ENCODE measurements at places on chromosomes 12 and 14.

DNA sequence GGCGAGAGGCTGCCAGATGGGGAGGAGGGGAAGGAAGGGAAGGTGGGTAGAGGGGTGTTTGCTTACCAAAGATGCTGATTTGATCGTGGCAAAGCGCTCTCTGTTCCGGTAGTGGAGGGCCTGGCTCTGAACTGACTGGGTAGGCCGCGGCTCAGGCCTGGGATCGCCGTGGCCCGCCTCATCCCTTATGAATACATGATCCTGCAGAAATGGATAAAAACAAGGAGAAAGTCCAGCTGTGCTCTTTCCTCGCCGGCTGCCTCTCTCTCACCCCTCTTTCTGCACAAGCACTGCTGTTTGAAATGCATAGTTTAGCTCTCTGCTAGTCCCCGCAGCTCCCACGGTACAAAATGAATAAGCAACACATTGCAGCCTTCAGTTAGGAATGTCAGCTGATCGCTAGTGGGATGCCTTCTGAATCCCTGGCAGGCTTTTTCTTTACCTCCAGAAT lies 53.8 kb downstream of the PEBP1 start:
- peak; percentile 66 for DNase-seq

- DNase-seq: no peak
Observed at GRCh38 chr12:119338593-119339363, 4.2 kb downstream of the CCDC60 start.

DNA sequence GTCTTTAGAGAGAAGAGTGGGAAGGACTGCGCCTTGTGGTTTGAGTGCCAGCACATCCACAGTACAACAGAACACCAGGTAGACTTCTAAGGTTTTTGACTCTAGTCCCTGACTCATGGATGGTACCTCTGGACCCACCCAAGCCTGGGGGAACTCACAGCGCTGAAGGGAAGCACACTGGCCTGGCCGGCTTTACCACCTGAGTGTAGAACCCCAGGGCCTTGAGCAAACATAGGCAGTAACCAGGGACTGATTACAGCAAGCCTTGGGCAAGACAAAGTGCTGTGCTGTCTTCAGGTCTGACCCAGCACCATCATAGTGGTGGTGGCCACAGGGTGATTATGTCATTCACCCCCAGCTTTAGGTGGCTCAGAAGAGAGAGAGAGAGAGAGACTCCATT lies 17.2 kb downstream of the EML5 start:
- no peak for DNase-seq

DNA sequence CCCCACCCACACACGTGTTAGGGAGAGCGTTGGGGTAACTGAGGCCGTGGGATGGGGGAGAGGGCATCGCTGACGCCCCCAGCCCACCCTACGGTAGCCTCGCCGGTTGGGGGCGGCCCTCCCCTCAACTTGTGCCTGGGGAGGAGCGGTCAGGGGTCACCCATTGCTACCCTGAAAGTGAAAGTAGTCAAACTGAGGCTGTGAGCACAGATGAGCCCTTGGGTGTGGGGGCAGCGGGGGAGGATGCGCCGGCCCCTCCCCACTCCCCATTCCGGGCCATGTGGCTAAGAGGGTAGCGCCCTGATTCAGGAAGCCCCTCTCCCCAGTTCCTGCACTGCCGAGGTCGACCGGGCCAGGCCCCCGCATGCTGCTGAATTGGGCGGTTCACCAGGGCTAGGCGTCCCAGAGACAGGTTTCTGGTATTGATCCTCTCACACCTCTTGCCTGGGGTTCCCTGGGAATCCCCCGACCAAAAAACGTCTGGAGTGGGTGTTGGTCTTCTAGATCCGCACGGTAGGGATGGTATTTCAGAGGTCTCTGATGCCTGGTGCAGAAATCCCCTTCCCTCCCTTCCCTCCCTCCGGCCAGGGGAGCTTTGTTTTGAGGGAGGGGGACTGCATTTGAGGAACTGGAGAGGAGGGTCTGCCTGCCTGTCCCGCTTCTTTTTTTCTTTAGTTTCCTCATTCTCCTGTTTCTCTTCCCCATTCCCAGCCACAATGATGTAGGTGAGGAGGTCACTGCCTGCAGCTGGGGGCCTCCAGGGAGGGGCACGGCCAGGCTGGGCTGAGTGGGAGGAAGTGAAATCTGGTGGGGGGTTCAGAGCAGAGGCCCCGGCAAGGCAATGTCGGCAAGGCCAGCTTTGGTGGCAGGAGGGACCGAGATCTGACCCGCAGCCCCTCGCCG lies 1.0 kb downstream of the SH2B3 start:
- DNase-seq: no peak

GRCh38 chr12:132719141-132719953 lies 8.7 kb downstream of the PGAM5 start:
- no peak for DNase-seq

DNA sequence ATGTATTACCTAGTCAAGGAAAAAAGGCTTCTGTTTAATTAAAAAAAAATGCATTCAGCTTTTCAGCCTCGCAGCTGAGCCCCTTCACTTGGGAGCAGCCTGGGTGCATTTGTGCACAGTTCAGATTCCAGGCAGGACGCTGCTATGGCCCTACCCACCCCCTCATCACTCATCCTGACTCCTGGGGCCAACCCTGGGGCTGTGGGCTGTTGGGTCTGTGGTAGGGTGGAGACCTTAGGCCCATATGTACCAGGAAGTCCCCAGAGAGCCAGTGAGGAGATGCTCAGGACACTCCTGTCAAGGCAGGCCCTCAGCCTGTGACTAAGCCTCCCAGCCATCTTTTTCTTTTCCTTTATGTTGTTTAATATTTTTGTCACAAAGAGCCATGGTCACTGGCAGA lies 9.3 kb upstream of the CDCA4 start:
- no peak for DNase-seq

- DNase-seq: no peak
Observed at GRCh38 chr12:94755598-94755997, 105.2 kb upstream of the TMCC3 start.

- peak; percentile 100 for DNase-seq
Observed at GRCh38 chr14:73058224-73058921, at the start of gene RBM25. Gene RBM25 (plus strand): TSS chr14:73058534. CDS start chr14:73071642, 13,108 bp downstream.

GRCh38 chr12:15488481-15488880 lies 166.2 kb downstream of the PTPRO start:
- no peak for DNase-seq

DNA sequence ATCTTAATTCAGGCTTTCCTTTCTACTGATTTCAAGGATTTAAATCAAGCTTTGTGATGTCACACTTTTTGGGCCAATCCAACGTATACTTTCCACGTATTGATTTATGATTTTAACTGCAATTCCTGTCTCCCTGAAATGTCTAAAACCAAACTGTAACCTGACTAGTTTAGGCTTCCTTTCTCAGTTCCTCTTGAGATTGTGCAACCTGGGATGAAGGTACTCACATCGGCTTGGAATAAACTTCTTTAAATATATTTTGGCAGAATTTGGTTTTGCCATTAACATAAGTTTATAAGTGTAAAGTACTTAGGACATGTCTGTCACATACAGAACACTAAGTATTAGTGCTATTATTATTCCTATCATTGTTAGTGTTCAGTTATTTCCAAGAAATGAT lies 224.6 kb downstream of the CRADD start:
- no peak for DNase-seq

DNA sequence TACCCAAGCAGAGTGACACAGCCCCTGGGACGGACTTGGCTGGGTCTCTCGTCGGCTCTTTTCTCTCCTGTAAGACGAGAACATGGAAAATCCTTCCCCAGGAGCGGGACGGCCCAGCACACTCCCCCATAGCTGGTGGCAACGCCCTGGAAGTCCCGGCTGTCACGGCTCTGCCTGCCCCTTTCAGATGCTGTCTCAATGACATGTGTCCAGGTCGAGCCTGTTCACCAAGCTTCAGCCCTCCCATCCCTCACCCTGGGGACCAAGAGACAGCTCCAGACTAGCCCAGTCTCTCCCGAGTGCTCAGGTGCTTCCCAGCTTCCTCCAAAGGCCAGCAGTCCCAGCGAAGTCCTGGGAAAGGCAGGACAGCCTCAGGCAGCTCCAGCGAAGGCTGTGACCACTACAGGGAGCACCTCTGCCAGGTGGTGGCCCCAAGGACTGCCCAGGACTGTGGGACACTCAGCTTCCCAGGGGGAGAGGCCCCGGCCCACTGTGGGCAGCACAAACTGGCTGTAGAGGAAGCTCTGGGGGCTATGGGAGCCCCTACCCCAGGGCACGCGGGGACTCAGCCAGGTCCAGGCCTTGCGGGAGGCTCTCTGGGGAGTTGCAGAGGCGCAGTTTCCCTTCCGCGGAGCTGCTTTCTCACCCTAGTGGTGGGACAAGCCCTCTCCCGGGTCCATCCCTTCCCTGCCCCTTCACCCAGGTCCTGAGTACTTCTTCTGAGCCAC lies 33.6 kb downstream of the TNFAIP2 start:
- DNase-seq: no peak

GRCh38 chr14:50233951-50234250 lies 2.5 kb upstream of the SOS2 start:
- DNase-seq: no peak

GRCh38 chr14:65312859-65313258 lies 99.7 kb upstream of the FUT8 start:
- DNase-seq: no peak

DNA sequence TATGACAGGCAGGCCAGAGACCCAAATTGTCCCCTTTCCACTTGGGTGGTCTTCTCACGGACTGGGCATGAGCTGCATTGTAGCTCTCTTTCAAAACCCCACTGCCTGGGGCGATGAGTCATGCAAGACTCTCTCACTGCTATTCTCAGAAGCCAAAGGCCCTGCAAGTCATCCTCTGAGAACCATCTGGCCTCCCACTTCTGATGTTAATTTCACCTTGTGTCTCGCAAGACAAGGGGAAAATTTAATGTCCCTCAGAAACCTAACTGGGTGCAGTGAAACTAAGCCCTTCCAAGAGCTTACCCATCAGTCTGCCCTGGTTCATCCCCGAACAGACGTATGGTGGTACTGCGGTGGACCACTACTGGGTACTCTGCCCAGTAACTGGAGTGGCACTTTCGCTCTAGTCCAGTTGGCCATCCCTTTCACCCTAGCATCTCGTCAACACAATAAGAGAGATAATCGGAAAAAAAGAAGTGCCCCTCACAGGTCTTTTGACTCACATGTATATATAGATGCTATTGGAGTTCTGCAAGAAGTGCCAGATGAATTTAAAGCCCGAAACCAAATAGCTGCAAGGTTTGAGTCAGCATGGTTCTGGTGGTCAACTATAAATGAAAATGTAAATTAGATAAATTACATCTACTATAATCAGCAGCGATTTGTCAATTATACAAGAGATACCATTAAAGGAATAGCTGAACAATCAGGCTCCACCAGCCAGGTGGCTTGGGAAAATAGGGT lies 31.3 kb upstream of the LALBA start:
- DNase-seq: peak; percentile 7

DNA sequence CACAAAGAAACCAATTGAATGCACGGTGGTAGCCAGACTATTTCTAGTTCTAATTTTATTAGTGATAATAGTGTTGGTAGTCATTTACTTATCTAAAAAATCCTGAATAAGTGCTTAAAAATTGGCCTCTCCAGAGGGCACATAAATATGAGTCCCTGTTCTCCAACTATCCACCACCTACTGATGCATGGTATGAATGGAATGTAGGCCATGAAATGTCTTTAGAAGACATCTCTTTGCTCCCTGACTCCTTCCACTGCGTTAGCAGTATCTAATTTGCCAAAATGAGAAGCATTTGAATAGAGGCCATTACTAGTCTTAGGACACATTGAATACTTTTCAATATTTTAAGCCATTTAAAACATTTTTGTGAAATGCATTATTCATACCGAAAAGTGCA lies 261.7 kb downstream of the LRFN5 start:
- peak; percentile 16 for DNase-seq

DNA sequence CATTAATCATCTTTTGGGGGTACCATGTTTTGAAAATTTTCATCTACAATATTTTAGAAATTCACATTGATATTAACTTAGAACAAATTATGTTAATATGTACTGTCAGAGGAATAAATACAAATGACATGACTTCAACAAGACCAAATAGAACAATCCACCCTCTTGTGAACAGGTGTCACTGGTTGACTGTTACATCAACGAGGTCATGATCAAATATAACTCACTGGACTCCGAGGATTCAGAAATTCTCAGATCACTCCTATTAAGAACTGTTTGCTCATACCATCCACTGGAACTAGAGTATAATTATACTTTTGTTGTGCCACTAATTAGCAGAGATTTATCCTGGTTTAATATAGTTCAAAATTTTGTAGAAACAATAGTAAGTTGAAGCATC lies 318.8 kb downstream of the PRKD1 start:
- no peak for DNase-seq

DNA sequence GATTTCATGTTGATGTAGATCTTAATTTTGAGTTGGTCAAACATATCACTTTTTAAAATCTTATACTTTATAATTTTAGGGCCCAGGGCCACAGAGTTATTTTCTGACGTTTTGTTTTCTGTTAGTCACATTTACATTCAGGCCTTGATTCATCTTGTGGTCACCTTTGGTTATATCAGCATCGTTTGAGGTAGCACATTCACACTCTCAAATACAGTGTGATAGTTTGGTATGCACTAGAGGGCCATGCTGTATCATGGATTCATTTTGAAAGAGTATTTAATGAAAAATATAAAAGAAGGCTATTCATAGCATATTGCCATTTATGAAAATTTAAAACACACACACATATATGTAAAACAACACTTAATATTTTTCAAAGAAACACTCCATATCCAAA lies 274.6 kb downstream of the RAD51B start:
- DNase-seq: no peak

GRCh38 chr14:36524220-36524837 lies 4.3 kb upstream of the NKX2-1 start:
- DNase-seq: no peak

DNA sequence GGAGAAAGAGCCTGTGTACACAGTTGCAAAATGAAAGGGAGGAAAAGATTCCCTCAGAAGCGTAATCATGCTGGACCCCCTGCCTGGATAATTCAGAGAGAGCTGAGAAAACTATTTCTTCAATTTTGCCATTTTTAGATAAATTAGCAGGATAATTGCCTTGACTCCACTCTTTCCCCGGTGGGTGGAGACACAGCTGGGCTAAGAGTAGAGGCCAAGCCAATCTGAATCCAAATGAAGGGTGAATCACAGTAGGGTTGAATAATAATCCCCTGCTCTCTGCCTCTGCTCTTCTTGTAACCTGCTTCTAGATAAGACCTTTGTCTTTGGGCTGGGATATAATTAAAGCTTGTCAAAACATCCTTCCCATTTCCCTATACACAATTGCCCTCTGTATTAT lies 150.1 kb downstream of the CAPZA3 start:
- no peak for DNase-seq

DNA sequence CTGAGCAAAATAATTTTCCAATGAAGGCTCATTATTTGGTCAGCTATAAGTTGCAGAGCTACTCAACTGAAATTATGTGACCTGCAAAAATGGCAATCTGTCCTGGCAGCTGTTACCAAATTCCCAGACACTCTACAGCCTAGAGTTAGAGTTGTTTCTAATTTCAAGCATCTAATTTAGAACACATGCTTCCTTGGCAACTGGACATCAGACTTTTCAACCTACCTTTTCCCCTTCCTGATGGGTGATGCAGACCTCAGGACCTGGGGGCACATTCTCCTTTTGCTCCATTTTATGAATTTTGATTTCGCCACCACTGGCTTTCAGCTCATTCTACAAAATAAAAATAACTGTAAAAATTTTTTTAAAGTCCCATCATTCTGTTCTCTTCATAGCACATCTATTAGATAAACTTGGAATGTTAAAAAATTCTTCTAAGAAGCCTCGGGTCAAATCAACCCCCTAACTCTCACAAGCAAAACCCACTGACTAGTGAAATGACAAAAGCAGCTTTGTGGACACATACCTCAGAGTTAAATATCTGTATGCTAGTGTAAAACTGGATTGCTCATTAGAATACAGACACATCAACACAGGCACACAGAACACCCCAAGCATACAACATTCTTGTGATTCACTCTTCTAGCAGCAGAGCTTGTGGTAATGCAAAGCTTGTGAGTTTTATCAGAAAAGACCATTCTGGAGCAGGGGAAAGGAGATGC lies 33.5 kb upstream of the CERS5 start:
- DNase-seq: peak; percentile 59

All from fibroblast of pulmonary artery (primary cell).